ENCODE measurements at places on chromosomes 1 and 21.

GRCh38 chr1:228361314-228362140, 45.1 kb downstream of the TRIM11 start:
- no peak for DNase-seq

- no peak for DNase-seq
These were observed 428.4 kb downstream of the BRINP3 start for GRCh38 chr1:190049314-190049713.

DNA sequence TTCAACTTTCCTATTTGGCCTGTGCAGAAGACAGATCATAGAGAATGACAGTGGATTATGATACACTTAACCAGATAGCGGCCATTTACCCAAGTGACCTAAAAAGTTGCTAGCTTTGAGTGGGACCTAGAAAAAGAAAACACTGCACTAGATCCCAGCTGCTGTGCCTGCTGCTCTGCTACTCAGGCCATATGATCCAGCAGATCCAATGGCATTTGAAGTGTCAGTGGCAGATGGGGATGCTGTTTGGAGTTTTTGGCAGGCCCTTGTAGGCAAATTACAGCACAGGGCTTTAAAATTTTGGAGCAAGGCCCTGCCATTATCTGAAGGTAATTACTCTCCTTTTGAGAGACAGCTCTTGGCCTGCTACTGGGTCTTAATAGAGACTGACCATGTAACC, 74.0 kb upstream of the KCNE2 start:
- DNase-seq, result no peak

- DNase-seq, result no peak
These were observed 1.2 kb downstream of the LRRC42 start for GRCh38 chr1:53947172-53947907.

GRCh38 chr1:31570906-31571305, 5.4 kb upstream of the TINAGL1 start:
- DNase-seq, result no peak

DNA sequence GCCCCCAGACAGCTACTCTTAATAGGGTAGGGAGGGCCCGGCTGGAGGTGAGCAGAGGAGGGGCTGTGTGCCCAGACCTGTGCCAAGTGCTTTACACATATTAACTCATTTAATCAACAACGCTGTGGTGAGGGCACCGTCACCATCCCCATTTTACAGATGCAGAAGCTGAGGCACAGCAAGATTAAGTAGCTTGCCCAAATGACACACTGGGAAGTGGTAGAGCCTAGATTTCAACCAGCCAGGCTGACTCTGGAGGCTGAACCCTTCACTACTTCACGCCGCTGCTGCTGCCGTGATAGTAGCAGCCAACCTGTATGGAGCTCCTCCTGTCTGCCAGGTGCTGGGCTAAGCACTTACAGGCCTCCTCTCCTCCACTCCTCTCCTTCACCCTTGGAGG, 127.2 kb downstream of the PTPRU start:
- DNase-seq, result no peak

DNA sequence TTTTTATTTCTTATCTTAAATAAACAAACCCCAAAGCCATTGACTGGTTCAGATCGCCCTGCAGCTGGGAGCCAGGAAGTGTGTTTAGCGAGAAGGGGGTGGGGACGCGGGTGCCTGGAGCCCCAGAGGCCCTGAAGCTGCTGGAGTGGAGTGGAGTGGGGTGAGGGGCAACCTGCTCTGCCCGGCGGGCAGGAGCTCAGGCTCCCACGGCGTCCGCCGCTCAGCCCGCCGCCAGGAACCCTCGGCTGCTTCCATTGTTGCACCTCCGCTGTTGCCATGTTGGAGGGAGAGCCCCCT, 673 bp downstream of the PIK3C2B start:
- DNase-seq, result no peak

- no peak for DNase-seq
These were observed 90.7 kb upstream of the IFFO2 start for GRCh38 chr1:19046972-19047731.

DNA sequence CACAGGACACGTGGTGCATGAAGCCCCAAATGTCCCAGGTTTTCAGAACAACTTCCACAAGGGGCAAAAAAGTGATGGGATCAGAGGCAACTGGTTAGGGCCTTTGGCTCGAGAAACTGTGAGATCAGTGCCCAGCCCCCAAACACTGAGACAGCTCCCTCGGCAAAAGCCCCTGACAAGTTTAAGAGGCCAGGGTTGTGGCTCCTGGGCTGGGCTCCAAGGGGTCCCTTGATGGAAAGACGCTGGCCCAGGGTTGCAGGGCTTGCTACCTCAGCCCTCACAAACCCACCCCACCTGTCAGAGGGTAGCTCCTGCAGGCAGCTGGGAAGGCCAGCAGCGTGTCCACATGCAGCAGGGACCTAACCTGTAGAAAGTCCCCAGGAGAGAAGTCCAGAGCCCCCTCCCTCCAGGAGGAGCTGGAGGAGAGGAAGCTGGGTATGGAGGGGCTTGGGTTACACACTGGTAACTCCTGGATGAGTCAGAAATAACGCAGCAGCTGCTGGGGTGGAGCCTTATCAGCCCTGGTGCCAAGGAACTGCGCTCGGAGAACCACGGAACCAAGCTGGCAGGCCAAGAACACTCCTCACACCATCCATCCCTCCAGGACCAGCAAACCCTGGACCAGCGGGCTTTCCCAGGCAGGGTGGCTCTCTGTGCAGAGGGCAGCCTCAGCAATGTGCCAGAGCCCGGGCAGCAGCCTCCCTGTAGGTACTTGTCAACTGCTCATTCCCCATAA, 37.5 kb downstream of the CTNNBIP1 start:
- no peak for DNase-seq

GRCh38 chr1:38244218-38244845, 197.7 kb upstream of the POU3F1 start:
- DNase-seq, result no peak

DNA sequence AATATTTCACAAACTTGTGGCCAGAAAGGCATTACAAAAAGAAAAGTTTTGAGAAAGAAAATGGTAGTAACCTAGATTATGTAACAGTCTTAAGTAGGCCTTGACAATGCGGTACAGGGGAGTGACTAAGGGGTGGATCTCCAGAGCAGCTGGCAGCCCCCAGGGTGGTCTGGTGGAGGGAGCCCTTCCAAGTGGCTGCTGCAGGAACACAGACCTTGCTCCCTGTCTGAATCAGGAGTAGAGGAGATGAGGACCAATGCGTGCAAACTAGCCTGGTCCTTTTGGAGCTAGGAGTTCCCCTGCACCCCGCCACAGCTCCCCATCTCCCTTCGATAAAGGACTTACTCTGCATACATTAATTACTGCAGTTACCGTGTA, 189.0 kb downstream of the NFIA start:
- DNase-seq, result no peak

All from right renal pelvis (tissue), 4 donors.